M059J (cell line): ENCODE measurements at places on chromosomes 6 and 20. TPM values are rescaled to one million over a fixed set of nuclear protein-coding genes. Genes with fewer than 3 reads are reported as not detected.
A peak's percentile ranks its signal among the peaks of the same experiment; 100 is the strongest.

GRCh38 chr6:163254341-163254835, 160.1 kb upstream of the QKI start:
- DNase-seq, result no peak

The CDSN gene
- total RNA-seq, result not detected in 2 replicates

DNA sequence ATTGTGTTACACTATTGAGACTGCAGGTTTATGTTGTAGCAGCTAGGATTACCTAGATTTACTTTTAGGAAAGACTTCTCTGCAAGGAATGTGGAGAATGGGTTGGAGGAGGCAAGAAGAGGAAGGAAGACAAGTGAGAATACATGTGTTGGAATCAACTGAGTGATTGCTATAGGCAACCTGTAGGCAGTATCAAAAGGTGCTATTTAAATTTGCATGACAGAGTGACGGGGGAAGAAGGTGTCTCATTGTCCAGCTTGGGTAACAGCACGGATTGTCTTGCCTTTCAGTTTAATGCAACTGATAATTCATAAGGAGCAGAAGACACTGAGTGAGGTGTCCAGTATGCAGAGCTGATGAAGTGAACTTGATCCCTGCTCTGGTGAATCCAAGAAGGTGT, 19.4 kb downstream of the SERPINB9 start:
- DNase-seq, result no peak

The ULBP2 gene
- total RNA-seq, result 75.7 and 88.8 TPM in 2 replicates

GRCh38 chr6:138971601-138972000, 16.5 kb downstream of the REPS1 start:
- DNase-seq, result peak; percentile 58

- no peak for DNase-seq
Observed at GRCh38 chr6:169470790-169471189, 217.1 kb upstream of the THBS2 start.

The HSPA1B gene
- 185 and 359 TPM in 2 replicates for total RNA-seq

GRCh38 chr20:56748476-56749377, 119.6 kb downstream of the TFAP2C start:
- no peak for DNase-seq

DNA sequence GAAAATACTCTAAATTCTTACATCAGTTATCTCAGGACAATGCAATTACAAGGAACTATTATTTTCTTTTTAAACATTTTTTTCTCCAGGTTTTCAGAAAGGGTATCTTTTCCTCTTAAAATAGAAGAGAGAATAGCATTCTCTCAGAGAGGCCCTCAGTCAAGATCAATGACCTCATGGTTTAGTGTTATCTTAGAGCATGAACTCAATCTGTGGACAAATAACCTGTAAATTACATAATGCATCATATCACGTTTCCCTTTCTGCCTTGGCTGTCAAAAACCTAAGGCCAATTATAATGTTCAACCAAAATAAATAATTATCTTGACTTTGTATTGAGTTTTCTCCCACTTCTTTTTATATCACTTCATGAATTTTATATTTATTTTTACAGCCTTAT, 202.2 kb downstream of the SLC24A3 start:
- DNase-seq, result no peak

GRCh38 chr6:147119310-147119709, 84.9 kb upstream of the STXBP5 start:
- DNase-seq, result no peak

DNA sequence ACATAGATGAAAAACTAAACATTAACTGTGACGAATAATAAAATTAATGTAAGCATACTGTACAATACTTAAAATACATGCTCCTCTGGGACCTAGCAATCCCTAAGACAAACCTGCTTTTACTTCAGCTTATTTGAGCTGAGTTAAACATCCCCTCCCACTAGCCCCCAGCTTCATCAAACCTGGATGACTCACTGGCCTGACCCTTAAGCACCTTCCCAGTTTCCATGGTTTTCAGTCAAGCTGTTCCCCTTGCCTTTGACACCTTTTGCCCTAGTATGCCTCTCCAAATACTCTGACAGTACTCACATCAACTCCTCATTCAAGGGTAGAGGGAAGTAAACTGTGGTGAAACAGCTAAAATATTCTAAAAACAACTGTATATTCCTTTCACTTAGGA, 4.2 kb downstream of the ELOVL4 start:
- DNase-seq, result no peak

- DNase-seq, result no peak
Observed at GRCh38 chr6:48417927-48418326, 306.9 kb upstream of the PTCHD4 start.

- DNase-seq, result peak; percentile 94
Observed at GRCh38 chr20:21074605-21075336, 31.4 kb downstream of the LINC00237 start.

The RAB44 gene
- not detected in 2 replicates for total RNA-seq

GRCh38 chr6:78517399-78517798, 350.0 kb upstream of the IRAK1BP1 start:
- DNase-seq, result no peak

DNA sequence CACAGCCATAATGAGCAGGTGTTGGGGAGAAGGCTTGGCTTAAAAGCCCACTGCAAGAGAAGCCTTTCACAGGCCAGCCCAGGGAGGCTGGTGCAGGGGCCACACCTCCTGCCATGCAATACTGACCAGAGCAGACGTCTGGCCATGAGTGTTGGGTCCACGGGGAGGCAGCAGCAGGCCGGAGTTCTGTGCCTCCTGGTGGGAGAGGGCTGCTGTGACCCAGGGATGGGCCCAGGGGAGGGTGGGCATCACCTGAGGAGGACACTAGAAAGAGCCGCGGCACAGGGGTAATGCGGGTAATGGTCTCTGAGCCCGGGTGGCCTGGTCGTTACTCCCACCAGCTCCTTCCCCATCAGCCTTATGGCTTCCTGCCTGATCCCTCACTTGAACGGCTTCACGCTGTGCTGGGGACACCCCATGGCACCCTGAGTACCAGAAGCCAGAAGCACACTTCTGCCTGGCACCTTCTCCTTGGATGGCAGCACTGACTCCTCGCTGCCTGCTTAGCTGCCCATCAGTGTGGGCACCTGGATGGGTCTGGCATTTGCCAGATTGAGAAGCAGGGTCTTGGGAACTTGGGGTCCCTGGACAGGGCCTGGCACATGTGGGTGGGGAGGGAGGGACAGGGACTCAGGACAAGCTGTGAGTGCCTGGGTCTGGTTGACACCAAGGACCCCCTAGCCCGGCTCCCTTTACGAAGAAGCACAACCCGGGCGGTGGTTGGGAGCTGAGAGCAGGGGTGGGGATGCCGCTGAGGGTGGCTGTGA, 108.8 kb downstream of the ASXL1 start:
- DNase-seq, result no peak

DNA sequence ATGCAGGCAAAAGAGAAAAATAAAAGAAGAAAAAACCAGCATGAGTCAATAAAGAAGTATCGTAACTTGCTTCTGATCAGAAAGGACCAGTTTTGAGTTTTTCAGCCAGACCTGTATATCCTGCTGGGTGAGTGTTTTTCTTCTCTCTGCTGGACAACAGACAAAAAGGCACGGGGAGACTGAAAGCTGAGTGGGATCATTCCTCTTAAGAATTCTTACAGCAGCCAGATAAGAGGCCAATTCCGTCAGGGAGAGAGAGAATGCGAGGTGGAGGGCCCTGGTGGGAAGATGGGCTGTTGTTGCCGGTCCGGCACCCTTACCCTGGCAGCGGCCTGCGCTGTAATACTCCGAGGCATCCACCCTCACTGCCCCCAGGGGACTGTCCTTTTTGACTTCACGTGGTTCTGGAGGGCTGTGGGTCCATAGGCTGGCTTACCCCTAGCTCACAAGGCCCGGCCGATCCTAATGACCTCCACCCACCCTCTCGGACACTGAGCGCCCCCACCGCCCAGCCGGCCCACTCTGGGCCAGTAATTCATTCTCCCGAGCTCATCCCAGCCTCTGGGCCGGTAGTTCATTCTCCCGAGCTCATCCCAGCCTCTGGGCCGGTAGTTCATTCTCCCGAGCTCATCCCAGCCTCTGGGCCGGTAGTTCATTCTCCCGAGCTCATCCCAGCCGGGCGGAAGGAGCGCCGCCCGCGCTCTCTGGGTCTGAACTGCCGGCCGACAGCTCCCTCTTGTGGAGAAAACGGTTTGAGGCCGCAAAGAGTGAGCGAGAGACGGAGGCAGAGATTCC, 118.3 kb upstream of the SIRPA start:
- peak; percentile 86 for DNase-seq

The KIZ gene
- 13.8 and 18.9 TPM in 2 replicates for total RNA-seq
